ENCODE measurements at places on chromosomes 6 and 20. TPM values are rescaled to one million over a fixed set of nuclear protein-coding genes. Genes with fewer than 3 reads are reported as not detected.

Gene ALDH5A1
- total RNA-seq, result 33.9 TPM

DNA sequence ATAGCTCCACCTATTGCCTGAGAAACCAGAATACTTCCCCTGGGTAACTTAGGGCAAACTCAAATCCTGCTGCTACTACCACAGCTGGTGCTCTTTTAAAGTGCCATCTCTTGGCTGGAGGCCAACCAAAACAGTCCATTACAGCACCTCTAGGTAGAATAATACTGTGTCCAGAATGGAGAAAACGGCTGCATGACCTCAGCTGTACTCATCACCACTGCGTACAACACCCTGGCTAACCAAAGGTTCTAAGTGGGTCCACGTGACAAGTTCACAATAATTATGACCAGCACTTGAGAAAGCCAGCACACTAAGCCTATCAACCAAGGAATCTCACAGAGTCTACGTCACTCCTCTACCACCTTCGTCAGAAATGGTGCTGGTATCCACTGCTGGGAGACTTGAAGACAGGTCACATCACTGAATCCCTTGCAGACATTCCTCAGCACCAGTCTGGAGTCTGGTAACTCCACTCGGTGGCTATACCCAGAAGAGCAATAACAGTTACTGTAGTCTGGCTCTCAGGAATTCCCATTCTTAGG, 40.9 kb upstream of the PKIB start:
- no peak for DNase-seq

GRCh38 chr6:134636186-134636799, 313.6 kb downstream of the ALDH8A1 start:
- DNase-seq, result no peak

Gene ECI2
- 11.0 TPM for total RNA-seq

- no peak for DNase-seq
These were observed 200.7 kb upstream of the THBS2 start for GRCh38 chr6:169454204-169454871.

Gene ISM1
- not detected for total RNA-seq

Gene PNPLA1
- not detected for total RNA-seq

GRCh38 chr6:156347656-156348055, 429.5 kb upstream of the ARID1B start:
- DNase-seq, result no peak

GRCh38 chr6:97399208-97399607, 116.2 kb upstream of the MMS22L start:
- DNase-seq, result no peak

DNA sequence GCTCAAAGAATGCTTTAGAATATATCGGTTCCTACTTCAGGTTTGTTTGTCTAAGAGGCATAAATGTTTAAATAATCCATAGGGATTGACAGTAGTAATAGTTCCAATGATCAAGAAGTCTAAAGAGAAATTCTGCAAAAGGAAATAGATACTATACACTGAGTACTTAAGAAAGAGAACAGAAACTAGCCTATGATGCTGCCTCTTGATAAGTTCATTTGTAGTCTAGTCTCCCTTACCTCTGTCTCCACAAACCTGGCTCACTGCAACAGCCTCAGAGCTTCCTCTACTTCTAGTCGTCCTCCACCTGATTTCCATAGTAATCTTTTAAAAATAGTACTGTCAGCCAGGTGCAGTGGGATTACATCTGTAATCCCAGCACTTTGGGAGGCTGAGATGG, 511.8 kb downstream of the LMBRD1 start:
- DNase-seq, result no peak

Gene ENPP5
- total RNA-seq, result not detected

- no peak for DNase-seq
These were observed 38.6 kb downstream of the SLC9A8 start for GRCh38 chr20:49851231-49851705.

Gene BANF2
- total RNA-seq, result not detected

Data from Karpas-422 (cell line).